Endothelial cell of coronary artery (primary cell): ENCODE measurements at places on chromosomes 4 and X. TPM values are rescaled to one million over a fixed set of nuclear protein-coding genes. Genes with fewer than 3 reads are reported as not detected.

HPGDS gene
- not detected in 2 replicates for total RNA-seq

RLIM gene
- total RNA-seq: 44.9 and 49.9 TPM in 2 replicates

MMRN1 gene
- total RNA-seq: 316 and 417 TPM in 2 replicates

BMX gene
- total RNA-seq: 148 and 192 TPM in 2 replicates

NHS gene
- under 0.01 and 0.28 TPM in 2 replicates for total RNA-seq

RBM46 gene
- total RNA-seq: not detected in 2 replicates

ADH1B gene
- total RNA-seq: 0.09 and 0.47 TPM in 2 replicates

HSFX4 gene
- total RNA-seq: not detected in 2 replicates

HTN3 gene
- not detected in 2 replicates for total RNA-seq

SHOX gene
- total RNA-seq: not detected in 2 replicates

GATA1 gene
- total RNA-seq: not detected in 2 replicates

GPRASP3 gene
- 8.5 and 9.3 TPM in 2 replicates for total RNA-seq

RAB40A gene
- 0.09 TPM in 1 of 2 replicates, not detected in the other for total RNA-seq

LNX1 gene
- total RNA-seq: 1.0 and 1.8 TPM in 2 replicates

PRR32 gene
- not detected in 2 replicates for total RNA-seq

CXCL1 gene
- total RNA-seq: 19.2 and 33.4 TPM in 2 replicates

HHIP gene
- 143 and 260 TPM in 2 replicates for total RNA-seq

CENPE gene
- total RNA-seq: 7.5 and 20.8 TPM in 2 replicates

MTTP gene
- 0.09 TPM in 1 of 2 replicates, not detected in the other for total RNA-seq

MAGEA1 gene
- not detected in 2 replicates for total RNA-seq

KCND1 gene
- total RNA-seq: 0.18 and 0.47 TPM in 2 replicates

FRG2 gene
- not detected in 2 replicates for total RNA-seq

KIAA1210 gene
- total RNA-seq: not detected in 2 replicates

FGFBP2 gene
- not detected in 2 replicates for total RNA-seq

C4orf51 gene
- total RNA-seq: not detected in 2 replicates

ZDHHC15 gene
- total RNA-seq: not detected in 2 replicates

FGD1 gene
- total RNA-seq: 2.0 and 2.8 TPM in 2 replicates

BBS12 gene
- total RNA-seq: 4.0 and 4.7 TPM in 2 replicates

CENPU gene
- total RNA-seq: 7.1 and 23.0 TPM in 2 replicates

GLRA2 gene
- not detected in 2 replicates for total RNA-seq

ADH1A gene
- not detected in 2 replicates for total RNA-seq

MAGEA9B gene
- not detected in 2 replicates for total RNA-seq
